ENCODE measurements at places on chromosomes 2 and 18.

DNA sequence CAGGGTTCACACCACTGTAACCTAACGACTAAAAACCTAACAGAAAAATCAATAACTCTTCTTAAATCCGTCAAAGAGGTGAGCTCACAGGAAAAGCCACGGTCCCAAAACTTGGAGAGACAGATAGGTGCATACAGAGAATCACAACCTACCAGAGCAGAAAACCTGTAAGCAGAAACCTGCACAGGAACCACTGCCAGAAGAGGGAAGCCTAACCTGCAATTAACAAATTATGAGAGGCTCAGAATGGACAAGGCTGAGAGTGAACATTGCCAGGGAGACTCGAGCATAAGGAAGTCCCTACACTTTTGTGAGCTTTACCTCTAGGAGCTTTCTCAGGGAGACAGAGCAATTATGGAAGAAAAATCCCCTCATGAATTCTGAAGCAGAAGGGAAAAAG is 156.2 kb upstream of the NETO1 start:
- no peak for DNase-seq

DNA sequence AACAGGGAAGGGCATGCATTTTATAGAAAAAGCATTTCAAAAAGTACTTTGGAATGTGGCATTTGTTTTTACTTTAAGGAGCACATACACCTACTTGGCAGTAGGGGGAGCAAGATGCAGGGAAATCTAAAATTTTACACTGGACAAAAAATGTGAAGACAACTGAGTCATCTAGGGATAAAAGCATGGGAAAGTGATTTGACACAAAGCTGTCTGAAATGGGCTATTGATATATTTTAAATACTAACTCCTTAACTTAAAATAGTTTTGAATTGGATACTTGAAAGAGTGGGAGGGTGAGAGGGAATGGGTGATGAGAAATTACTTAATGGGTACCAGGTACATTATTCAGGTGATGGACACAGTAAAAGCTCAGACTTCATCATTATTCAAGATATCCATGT is 15.8 kb downstream of the TMEM200C start:
- DNase-seq, result peak; percentile 39

DNA sequence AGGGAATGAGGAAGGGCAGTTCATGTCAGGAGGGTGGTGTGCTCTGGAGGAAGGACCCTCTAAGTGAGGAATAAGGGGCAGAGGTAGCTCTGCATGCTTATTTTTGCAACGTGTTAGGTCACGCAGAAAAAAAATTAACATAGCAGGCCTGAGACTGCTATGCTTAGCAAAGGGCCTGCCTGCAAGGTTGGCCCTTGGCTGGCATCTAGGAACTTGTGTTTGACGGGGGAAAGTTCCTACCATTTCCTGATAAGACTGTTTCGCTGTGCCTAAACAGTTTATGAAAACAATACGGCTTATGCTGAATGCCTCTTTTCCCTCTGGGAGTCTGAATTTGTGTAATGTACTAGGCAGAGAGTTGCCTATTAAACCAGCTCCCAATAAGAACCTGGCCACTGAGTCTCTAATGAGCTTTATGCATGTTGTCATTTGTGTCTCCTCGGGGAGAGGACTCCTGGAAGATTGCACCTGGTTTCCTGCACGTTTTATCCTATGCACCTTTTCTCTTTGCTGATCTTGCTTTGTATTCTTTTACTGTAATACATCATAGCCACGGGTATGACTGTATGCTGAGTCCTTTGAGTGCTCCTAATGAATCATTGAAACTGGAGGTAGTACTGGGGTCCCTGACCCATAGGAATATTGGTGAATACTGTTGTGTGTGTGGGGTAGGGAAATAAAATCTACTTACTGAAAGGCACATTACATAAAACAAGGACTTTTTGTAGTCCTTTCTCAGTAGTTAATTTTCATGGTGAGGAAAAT is 169.0 kb downstream of the PRPF40A start:
- no peak for DNase-seq

DNA sequence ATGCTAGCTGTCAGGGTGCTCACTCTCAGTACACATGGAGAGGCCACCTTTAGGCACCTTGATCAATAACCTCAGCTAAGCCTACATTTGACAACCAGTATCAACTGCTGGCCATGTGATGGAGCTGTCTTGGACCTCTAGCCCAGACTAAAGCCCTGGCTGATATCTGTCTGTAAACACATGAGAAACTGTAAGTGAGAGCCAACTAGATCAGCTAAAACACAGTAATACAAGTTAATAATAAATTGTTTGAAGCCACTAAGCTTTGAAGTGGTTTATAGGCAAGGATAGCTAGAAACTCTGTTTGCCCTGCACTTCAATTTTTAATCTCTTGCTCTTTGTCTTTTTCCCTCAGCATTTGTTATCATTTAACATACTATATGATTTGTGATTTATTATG is 407.1 kb downstream of the SPAG16 start:
- no peak for DNase-seq

Data from K562 (cell line).